NCI-H446 (cell line): ENCODE measurements at places on chromosomes 3 and 15.

DNA sequence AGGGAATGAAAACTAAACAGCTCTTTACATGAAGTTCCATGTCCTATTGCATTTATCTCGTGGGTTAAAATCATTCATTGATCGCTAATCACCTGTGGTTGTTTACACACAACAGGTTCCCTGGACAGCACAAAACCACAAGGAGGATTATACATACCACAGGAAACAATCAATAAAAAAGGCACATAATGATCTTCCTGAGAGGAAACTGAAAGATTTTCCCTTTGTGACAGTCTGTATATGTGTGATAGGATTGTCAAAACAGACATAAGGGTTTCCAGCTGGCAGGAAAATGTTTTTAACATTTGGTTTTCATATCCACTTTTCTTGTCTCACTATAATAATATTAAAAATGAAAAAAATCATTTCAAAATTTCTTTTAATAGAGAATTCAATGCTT is 541.8 kb downstream of the NLGN1 start:
- DNase-seq: no peak

DNA sequence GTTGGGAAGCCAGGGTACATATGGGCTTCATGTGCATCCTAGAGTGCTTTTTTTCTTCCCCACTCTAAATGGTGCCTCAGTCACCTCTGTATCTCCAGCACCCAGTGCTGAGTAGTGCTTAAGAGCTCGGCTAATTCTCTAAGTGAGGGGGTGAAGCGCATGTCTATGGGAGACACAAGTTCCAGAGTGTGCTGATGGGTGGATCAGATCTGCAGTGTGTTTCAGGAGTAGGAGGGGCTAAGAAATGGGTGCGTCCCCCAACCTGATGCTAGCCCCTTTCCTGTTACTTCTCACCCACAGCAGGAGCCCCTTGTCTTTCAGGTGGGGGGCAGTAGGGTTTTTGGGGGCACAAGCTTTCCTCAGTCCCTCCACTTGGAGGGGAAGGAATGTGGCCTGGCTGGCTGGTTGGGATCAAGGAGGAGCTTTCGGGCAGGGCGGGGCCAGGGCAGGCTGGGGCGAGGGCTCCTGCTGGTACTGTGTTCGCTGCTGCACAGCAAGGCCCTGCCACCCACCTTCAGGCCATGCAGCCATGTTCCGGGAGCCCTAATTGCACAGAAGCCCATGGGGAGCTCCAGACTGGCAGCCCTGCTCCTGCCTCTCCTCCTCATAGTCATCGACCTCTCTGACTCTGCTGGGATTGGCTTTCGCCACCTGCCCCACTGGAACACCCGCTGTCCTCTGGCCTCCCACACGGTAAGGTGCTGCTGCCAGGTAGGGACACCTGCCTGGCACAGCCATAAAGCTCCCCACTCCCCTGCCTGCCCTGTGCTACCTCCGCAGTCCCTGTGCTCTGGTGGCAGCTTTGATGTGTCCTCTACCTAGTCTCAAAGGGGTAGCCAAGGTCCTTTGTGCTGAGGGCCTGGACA is at the start of gene IL17RE:
IL17RE (plus strand) TSS at position 477 of the 866 bp plus-strand sequence; CDS start at position 562, 85 bp downstream.
- DNase-seq: no peak

DNA sequence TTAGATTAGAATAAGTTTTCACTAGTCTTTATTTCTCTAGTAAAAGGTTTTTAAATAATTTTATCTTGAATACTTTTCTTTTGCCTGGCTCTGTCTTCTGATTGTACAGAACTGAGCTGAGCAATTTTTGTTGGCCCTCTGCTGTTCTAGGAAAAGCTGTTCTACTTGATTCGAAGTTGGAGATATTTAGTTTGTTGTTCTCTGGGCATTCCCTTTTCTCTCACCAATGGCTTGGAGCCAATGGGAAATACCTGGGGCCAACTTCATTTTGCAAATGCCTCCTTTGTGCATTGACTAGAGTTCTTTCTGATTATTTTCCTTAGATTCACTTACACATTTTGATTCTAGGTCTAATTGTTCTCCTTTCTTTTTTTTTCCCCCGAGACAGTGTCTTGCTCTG is 16.5 kb downstream of the ABHD5 start:
- no peak for DNase-seq

- DNase-seq: no peak
Measured at GRCh38 chr3:60215946-60216345, 1035.3 kb downstream of the FHIT start.

GRCh38 chr15:83498801-83499200 is 51.7 kb downstream of the SH3GL3 start:
- no peak for DNase-seq

DNA sequence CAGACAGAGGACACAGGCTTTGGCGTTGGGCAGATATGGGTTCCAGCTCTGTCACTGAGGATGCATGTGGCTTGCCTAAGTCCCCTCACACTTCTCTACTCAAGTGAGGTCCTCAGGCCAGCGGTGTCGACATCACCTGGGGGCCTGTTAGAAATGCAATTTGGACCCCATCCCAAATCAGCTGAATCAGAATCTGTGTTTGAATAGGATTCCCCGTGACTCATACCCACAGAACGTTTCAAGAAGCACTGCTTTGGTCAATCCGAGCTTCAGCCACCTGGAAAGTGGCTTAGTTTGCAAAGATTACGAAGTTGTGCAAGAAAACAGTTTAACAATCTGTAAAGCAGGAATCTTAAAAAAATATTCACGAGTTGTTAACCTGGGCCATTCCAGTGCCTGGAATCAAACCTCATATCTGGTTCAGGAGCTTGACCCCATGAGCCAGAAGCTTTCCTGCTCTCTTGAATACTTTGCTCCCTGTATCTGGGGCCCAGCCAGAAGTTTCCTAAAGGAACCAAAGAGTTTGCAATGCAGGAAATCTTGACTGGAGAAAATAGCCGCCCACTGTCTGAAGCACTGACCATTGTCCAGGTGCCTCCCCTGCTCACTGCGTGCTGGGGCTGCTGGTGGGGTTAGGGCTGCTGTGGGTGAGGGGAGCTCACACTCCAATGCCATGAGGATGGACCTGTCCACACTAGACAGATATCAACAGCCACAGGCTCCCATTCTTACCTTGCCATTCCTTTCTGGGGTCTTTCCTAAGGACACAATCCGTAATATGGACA is 208.5 kb upstream of the LINGO1 start:
- no peak for DNase-seq

- no peak for DNase-seq
Measured at GRCh38 chr3:31234145-31234544, 298.6 kb upstream of the STT3B start.

GRCh38 chr3:78887547-78888011 is 880.2 kb downstream of the ROBO1 start:
- no peak for DNase-seq

GRCh38 chr15:76140074-76140464 is 80.3 kb downstream of the TMEM266 start:
- no peak for DNase-seq

GRCh38 chr3:7504886-7505775 is 644.2 kb downstream of the GRM7 start:
- no peak for DNase-seq

- no peak for DNase-seq
Measured at GRCh38 chr3:61053781-61054496, 197.3 kb downstream of the FHIT start.

- DNase-seq: no peak
Measured at GRCh38 chr3:191753196-191753595, 292.2 kb downstream of the PYDC2 start.

- no peak for DNase-seq
Measured at GRCh38 chr15:57884936-57885335, 178.4 kb downstream of the POLR2M start.

GRCh38 chr3:101828691-101829436 is 20.4 kb upstream of the NFKBIZ start:
- DNase-seq: no peak

GRCh38 chr3:21638488-21638887 is 112.5 kb downstream of the ZNF385D start:
- DNase-seq: no peak

DNA sequence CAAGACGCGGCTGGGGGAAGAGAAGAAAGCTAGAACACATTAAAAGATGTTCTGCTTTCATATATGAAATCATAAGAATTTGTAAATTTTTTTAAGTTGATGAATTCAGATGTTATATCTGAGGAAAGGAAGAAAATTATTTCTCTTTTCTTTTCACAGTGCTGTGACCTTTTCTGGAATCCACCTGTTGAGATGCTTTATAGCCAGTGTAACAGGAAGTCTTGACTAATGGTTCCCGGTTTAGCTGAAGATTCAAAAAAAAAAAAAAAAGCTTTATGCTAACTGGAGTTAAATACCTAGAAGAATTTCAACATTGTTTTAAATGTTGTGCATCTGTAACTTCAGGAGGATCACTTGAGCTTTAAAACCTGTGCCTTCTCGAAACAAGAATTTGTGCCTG is 9.9 kb downstream of the GTPBP8 start:
- no peak for DNase-seq

- DNase-seq: no peak
Measured at GRCh38 chr3:41318520-41318919, 119.2 kb downstream of the CTNNB1 start.

DNA sequence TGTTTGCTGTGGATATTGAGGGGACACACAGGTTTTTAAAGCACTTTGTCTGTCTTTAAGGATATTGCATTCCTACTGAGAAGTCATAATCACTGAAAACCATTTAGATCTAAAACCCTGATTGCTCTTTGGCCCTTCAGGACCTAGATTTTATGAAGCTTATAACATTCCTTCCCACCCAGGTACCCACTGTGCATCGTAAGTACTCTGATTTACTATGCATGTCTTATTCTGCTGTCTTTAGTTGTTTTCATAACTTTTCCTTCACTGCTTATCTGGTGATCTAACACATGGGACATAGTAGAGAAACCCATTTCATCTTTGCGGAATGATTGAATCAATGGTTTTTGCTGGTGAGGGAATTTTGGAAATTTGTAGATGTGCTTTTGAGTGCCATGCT is 247.0 kb upstream of the RARB start:
- no peak for DNase-seq

GRCh38 chr15:43194795-43195194 is 9.6 kb downstream of the CCNDBP1 start:
- DNase-seq: no peak

GRCh38 chr15:35545316-35545823 is 595 bp downstream of the DPH6 start:
- peak; percentile 50 for DNase-seq

GRCh38 chr15:60790641-60791040 is 311.7 kb upstream of the ICE2 start:
- no peak for DNase-seq

DNA sequence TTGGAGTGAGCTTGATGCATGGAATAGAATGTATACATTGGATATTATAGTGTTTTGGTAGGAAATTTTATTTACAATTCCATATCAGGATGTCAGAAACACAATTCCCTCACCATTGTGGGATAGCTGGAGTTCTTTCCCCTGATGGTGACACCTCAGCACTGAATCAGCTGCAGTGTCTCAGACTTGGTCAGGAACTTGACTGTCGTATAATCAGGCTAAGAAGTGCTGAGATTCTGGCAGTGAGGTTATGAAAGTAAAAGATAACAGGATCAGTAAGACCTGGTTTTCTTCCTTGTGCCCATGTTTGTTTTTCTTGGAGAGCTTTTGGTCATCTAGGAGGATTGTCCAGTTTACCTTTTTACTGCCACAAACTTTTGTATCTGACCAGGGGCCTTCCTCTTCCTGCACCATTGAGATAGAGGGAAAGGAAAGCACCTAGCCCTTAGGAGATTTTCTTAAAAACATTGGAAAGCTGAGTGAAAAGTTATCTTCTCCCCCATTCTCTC is 27.3 kb upstream of the ST3GAL6 start:
- no peak for DNase-seq

DNA sequence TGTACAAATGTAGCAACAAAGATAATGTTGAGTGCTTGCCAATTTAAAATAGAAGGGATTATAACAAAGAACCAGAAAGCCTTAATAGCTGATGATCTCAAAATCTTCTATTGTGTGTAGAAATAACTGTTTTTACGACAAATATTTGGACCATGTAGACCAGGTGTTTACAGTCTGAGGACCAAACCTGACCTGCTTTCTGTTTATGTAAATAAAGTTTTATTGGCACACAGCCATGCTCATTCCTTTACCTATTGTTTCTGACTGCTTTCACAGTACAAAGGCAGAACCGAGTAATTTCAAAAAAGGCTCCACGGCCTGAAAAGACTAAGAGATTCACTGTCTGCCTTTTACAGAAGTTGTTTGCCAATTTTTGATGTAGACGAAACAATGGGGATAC is 91.8 kb downstream of the GOLIM4 start:
- no peak for DNase-seq

GRCh38 chr15:75902129-75902557 is 1.5 kb upstream of the FBXO22 start:
- DNase-seq: no peak

GRCh38 chr3:152944671-152945070 is 109.7 kb downstream of the P2RY1 start:
- no peak for DNase-seq

- no peak for DNase-seq
Measured at GRCh38 chr15:65066001-65066634, 1.7 kb downstream of the RASL12 start.

DNA sequence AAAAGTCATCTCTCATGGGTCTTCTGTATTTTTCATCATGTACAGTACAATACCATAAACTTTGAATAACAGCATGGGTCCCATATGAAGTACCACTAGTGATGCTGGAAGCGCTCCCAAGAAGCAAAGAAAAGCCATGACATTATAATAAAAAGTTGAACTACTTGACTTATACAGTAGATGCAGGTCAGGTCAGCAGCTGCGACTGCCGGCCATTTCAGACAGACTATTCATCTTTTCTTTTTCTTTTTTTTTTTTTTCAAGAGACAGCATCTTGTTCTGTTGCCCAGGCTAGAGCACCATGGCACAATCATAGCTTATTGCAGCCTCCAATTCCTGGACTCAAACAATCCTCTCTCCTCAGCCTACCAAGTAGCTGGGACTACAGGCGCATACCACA is 10.2 kb downstream of the RAF1 start:
- DNase-seq: no peak

DNA sequence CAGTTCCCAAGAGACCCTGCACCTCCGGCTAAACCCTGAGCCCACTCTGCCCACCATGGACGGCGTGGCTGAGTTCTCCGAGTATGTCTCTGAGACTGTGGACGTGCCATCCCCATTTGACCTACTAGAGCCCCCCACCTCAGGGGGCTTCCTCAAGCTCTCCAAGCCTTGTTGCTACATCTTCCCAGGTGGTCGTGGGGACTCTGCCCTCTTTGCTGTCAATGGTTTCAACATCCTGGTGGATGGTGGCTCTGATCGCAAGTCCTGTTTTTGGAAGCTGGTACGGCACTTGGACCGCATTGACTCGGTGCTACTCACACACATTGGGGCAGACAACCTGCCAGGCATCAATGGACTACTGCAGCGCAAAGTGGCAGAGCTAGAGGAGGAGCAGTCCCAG is 4.0 kb downstream of the MAP1A start:
- DNase-seq: no peak

DNA sequence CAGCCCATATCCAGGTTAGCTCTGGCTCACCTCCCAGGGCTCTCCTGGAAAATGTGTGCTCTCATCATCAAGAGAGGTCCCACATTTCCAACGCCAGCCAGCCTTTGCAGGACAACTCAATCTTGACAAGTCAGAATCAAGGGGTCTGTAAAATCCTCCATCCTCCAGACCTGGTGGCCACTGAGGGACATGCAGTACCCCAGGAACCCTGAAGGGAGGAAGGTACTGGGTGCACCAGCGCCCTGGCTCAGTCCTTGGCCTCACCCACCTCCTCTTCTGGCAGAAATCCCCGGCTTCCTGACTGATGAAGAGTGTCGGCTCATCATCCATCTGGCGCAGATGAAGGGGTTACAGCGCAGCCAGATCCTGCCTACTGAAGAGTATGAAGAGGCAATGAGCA is 6.0 kb upstream of the WDR6 start:
- DNase-seq: peak; percentile 22

- DNase-seq: no peak
Measured at GRCh38 chr3:42495393-42495792, 7.0 kb upstream of the VIPR1 start.
